ENCODE measurements at places on chromosomes 13 and 19.

GRCh38 chr19:18896421-18896841 lies 473 bp upstream of the CERS1 start:
- DNase-seq = no peak

- no peak for DNase-seq
Observed at GRCh38 chr19:46631481-46631880, 4.5 kb downstream of the GNG8 start.

GRCh38 chr19:54364775-54365257 lies at the start of gene LAIR1:
TSS of gene LAIR1 (minus strand) at chr19:54364931. CDS start at chr19:54364804, 127 bp downstream.
- DNase-seq = no peak

- DNase-seq = no peak
Observed at GRCh38 chr13:110220471-110220870, 86.5 kb downstream of the COL4A1 start.

GRCh38 chr13:75870397-75870903 lies 234.3 kb downstream of the LMO7 start:
- DNase-seq = no peak

DNA sequence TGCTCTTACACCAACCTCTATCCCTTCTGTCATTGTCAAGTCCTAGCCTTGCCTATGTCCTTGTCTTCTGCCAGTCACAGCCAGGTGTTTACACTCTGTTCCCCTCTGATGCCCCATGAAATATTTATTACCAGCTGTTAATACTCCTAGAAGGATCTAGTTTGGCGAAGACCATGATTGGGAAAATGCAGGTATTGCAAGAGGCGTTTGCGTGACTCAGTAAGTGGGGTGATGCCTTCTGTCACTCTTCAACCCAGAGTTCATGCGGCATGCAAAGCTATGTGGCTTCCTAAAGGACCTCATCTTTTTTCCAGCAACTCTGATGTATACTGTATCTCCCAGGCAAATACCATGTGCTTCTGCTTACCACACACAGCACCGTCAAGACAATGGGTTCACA lies 81.8 kb upstream of the GJB6 start:
- no peak for DNase-seq

- DNase-seq = no peak
Observed at GRCh38 chr19:34082289-34083077, 89.8 kb upstream of the LSM14A start.

DNA sequence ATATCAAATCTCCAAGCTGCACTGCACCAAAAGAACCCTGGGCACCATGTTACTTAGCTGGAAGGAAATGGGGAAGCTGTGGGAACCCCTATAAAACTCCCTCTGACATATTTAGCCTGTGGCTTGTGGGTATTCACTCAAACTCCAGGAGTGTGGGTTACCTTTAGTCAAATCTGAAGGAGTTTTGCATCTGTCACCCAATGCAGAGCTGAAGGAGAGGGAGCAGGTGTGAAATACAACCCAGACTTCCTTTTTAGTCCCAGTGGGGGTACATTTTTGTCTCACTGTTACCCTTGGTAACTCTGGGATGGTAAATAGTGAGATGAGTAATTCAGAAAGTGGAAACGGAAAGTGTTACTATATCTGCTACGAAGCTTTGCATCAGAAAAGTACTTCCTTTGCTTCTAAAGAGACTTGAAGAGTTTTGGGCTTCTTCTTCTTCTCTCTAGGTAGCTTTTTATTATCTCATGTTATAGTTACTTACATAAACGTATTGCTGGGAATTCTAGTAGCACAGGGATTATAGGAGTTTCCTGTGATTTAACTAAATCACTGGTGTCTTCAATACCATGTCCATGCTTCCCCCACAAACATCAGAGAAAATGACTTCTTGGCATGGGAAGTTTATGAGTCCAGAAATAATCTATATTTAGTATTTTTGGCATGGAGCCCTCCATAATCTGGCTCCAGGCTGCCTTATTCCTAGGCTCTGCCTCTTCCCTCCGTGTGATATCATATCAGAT lies 105.9 kb downstream of the AKAP11 start:
- peak; percentile 42 for DNase-seq

GRCh38 chr13:108681986-108682575 lies 52.7 kb downstream of the MYO16 start:
- DNase-seq = no peak

- DNase-seq = peak; percentile 65
Observed at GRCh38 chr13:52195401-52195837, 36.0 kb upstream of the NEK3 start.

DNA sequence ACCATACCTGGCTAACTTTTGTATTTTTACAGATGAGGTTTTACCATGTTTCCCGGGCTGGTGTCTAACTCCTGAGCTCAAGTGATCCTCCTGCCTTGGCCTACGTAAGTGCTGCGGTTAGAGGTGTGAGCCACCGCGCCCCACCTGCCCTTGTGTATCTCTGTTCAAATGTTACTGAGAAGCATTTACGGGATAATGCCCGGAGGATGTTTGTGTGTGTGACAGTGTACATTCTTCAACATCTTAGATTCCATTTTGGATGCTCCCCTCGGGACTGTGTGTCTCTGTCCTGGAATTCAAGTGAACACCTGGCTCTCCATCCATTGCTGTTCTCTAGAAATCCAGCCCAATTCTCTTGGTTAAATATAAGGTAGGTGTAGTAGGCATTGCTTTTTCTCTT lies 93.7 kb downstream of the NLRP12 start:
- DNase-seq = no peak

GRCh38 chr13:91046715-91047327 lies 300.7 kb upstream of the MIR17HG start:
- DNase-seq = no peak

- no peak for DNase-seq
Observed at GRCh38 chr13:40480012-40480914, 186.2 kb downstream of the FOXO1 start.

GRCh38 chr19:40143612-40144011 lies 47.6 kb upstream of the MAP3K10 start:
- no peak for DNase-seq

DNA sequence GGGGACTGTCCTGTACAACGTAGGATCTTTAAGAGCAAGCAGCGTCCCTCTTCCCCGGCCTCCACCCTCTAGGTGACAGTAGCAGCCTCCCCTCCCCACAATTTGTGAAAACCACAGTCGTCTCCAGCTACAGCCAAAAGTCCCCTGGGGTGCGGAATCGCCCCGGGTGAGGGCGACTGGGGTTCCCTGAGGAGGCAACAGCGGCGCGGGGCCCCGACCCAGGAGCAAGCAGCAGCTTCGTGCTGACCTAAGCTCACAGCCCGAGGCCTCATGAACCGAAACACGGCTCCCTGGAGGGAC lies 322 bp downstream of the ZNF558 start:
- no peak for DNase-seq

GRCh38 chr19:28508666-28509065 lies 704.3 kb downstream of the UQCRFS1 start:
- DNase-seq = no peak

All from GM19239 (cell line).